ENCODE measurements at places on chromosomes 6 and 20. TPM values are rescaled to one million over a fixed set of nuclear protein-coding genes. Genes with fewer than 3 reads are reported as not detected.
A peak's percentile ranks its signal among the peaks of the same experiment; 100 is the strongest.

DNA sequence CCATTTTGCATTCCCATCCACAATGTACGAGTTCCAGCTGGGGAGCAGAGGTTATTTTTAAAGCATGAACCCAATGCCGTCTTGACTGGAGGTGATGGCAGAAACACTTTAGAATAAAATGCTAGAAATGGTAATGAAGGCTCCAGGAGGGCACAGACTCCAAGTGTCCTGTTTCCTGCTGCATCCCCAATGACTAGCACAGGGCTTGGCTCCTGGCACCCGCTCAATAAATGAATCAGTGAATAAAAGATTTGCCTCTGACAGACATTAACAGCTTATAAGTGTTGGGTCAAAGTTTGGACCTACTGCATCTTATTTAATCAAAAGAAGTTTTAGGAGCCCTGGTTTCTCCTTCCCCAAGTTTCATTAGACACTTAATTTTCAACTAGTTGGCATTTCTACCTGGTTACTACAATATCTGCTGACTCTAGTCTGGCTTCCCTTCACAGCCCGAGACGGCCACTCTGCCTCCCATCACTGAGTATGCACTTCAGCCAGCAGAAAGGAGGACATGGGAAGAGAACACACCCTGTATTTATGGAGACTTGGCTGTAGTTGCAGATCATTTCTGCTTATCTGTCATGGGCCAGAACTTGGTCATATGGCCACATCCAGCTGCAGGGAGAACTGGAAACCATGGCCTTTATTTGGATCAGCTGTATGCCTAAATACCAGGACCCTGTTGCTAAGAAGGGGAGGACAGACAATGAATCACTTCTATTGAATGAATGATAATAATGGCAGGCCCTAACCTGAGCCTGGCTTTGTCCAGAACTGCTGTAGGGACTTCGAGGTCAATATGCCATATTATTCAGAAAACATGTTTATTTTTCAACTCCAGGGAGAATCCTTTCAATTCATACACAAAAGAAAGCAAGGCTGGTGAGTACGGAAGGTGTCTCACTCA, 63.1 kb downstream of the TTI1 start:
- no peak for DNase-seq

WFDC6 gene
- not detected for total RNA-seq

NOTCH4 gene
- total RNA-seq = 1.3 TPM

CLPSL1 gene
- not detected for total RNA-seq

DNA sequence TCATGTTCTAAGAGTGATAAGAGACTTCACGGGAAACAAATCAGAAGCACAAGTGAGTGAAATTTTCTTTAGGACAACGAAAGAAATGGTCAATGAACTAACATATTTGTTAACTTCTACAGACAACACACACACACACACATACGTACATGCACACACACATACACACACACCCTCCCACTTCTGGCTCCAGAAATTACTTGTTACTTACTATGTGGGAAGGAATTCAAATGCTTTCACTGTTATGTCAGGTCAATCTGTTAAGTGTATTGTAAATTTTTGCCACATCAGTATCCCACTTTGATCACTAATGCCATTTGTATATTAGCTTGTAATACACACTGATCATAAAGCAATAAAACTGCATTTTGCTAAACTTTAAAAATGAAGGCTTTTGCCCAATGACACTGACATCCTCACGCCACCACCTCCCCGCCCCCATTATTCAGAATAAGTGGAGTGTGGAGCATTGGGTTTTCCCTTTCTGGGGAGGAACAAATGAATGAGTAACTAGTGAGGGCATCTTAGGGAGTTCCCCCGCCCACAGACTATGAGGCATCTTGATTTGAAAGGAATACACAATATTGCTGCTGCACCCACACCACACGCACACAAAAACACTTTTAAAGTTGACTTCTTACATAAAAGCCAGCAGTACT, 76.2 kb downstream of the ATXN1 start:
- DNase-seq = peak; percentile 99

DNA sequence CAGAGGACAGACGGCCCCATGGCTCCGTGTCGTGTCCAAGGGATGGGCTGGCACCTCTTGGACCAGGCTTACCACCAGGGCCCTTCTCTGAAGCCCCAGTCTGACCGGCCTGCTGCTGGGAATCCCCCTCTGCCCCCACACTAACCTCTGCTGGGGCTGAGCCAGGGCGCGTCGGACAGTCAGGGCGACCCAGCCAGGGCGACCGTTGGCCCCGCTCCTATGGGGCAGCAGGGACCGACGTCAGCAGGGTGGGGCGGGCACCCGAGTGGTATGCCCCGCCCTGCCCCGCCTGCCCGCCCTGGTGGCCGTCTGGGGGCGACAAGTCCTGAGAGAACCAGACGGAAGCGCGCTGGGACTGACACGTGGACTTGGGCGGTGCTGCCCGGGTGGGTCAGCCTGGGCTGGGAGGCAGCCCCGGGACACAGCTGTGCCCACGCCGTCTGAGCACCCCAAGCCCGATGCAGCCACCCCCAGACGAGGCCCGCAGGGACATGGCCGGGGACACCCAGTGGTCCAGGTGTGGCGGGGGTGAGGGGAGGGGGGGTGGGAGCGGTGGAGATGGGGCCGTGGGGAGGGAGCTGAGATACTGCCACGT, at the start of gene SLC17A9:
TSS of gene SLC17A9 (plus strand) at position 337 of the 595 bp plus-strand sequence. CDS start at position 459, 122 bp downstream.
- peak; percentile 88 for DNase-seq

- DNase-seq = peak; percentile 83
Measured at GRCh38 chr20:1215386-1216170, 10.3 kb upstream of the RAD21L1 start.

TP53INP2 gene
- total RNA-seq = 4.0 TPM

DNA sequence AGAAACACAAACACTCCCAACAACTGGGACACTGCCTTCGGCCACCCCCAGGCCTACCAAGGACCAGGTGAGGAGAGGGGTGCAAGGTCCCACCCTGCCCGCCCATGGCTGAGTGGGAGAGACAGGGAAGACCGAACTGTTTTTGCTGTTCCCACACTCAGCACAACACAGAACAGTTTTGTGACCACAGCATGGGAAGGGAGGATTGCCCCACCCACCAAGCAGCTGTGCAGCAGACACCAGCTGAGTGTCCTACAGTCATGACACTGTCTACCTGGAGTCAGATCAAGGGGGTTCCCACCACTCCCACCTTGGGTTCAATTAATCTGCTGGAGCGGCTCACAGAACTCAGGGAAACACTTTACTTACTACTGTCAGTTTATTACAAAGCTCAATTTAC, 73.9 kb downstream of the SNX9 start:
- DNase-seq = no peak

DNA sequence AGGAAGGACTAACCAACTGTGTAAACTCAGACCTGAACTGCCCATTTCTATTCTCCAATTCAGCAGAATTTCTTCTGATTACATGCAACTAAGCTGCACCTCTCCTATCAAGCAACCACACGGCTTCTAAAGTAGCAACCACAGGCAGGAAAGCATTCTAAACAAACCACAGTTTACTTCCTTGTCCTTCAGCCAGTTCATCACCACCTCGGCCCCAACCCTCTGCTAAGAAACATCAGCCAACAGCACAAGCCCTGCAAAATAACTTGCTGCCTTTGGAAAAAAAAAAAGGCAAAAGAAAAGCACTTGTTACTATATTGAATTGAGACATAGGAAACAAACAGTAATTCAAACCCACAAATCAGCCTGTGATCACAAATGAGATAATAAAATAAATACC, 140.3 kb downstream of the NFATC2 start:
- DNase-seq = peak; percentile 59

GRCh38 chr20:6045566-6045965, 8.3 kb downstream of the LRRN4 start:
- no peak for DNase-seq

TSPO2 gene
- total RNA-seq = not detected

GRCh38 chr6:158284876-158285655, 27.2 kb upstream of the TULP4 start:
- DNase-seq = no peak

WTAP gene
- total RNA-seq = 79.9 TPM

DNA sequence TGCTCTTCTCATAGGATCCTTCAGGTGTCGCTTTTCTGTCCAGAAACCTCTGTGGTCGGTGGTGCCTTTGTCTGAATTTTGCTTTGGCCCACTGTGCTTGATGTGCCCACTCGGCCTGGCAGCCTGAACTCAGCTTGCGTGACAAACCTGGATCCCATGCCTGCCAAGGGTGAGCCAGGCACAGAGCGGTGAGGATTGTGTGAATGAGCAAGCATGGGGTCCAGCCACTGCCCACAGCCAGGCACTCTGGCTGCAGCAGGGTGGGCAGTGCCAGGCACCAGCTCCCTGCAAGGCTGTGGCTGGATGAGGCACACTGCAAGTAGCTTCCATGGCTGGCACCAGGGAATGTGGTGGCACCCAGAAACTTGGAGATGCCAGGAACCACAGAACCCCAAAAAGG, 110.3 kb downstream of the THEMIS start:
- DNase-seq = no peak

GRCh38 chr20:16444057-16444777, 129.0 kb downstream of the KIF16B start:
- DNase-seq = no peak

HSPA1L gene
- 1.7 TPM for total RNA-seq

GRCh38 chr6:90109141-90109540, 187.5 kb downstream of the BACH2 start:
- DNase-seq = peak; percentile 73

GRCh38 chr20:36277546-36277945, 28.6 kb upstream of the DLGAP4 start:
- DNase-seq = no peak

GRCh38 chr6:63514488-63515173, 57.6 kb upstream of the LOC128125822 start:
- DNase-seq = no peak

DNA sequence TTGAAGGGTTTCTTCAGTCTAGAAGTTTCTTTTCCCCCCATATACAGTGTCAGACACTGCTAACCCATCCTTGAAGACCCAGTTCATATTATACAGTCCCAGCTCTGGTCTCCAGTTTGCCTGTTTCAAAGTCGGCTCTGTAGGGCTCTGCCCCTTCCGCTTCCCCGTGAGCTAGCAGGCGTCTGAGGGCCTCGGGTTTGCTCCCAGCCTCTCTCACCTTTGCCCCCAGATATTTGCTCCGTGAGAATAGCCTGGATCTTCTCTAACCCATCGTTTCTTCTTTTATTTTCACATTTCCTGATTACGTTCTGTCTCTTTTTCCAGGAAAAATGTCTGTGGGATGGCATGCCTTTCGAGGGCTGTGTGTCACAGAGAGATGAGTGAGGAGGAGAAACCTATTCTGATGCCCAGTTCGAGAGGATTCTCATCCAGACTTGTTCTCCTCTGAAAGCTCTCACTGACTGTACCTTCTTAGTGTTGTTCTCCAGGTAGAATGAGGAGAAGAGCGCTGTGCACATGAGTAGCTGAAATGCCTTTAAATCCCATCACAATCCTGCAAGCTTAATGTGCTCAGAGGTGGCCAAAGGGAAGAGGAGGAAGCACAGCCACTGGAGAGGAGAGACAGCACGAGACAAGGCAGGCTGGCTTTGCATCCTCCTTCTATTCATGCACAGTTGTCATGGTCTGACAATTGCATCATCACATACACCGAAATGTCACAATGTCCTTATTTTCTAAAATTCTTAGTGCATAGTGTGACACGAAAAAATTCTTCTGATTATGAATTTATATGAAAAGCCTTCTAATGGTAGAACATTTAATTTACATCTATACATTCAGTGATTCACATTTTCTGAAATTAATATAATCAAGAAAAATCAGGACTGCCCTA, 171.1 kb downstream of the FOXA2 start:
- no peak for DNase-seq

STX16 gene
- total RNA-seq = 109 TPM

PACRG gene
- not detected for total RNA-seq

MAP3K5 gene
- total RNA-seq = 4.4 TPM

GRCh38 chr6:54716877-54717276, 129.7 kb upstream of the FAM83B start:
- no peak for DNase-seq
